Karpas-422 (cell line): ENCODE measurements at places on chromosomes 5 and 9. TPM values are rescaled to one million over a fixed set of nuclear protein-coding genes. Genes with fewer than 3 reads are reported as not detected.

The KIF12 gene
- not detected in 2 replicates for total RNA-seq

The TLN1 gene
- total RNA-seq = 54.2 and 94.0 TPM in 2 replicates

DNA sequence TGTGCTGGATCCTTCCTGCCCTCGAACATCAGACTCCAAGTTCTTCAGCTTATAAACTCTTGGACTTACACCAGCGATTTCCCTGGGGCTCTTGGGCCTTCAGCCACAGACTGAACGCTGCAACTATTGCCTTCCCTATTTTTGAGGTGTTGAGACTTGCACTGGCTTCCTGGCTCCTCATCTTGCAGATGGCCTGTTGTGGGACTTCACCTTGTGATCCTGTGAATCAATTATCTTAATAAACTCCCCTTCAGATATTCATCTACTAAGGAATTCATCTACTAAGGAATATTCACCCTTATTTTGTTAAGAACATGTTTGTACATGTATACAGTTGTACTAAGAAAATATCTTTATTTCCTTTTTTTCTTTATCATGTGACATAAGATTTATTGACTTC is 1079.7 kb downstream of the CDH12 start:
- H3K4me3 ChIP-seq = no peak overlapping the region
- H3K27ac ChIP-seq = no peak overlapping the region
- no peaks in the 10 kb centered on the region for H3K27me3 ChIP-seq
- no peaks in the 10 kb centered on the region for H3K36me3 ChIP-seq

GRCh38 chr5:96384353-96384752 is 48.7 kb downstream of the PCSK1 start:
- no peaks in the 10 kb centered on the region for H3K4me1 ChIP-seq
- DNase-seq = no peak
- H3K36me3 ChIP-seq = no peaks in the 10 kb centered on the region
- H3K27ac ChIP-seq = no peak overlapping the region
- H3K4me3 ChIP-seq = no peak overlapping the region
- no peaks in the 10 kb centered on the region for H3K27me3 ChIP-seq

The TAF1L gene
- total RNA-seq = not detected in 2 replicates
